ENCODE measurements at places on chromosomes 3 and 15. TPM values are rescaled to one million over a fixed set of nuclear protein-coding genes. Genes with fewer than 3 reads are reported as not detected.

Gene KNG1
- total RNA-seq: not detected

Gene MITF
- total RNA-seq: 12.3 TPM

GRCh38 chr15:89615135-89615534 lies 39.9 kb downstream of the TICRR start:
- H3K36me3 ChIP-seq: no peaks in the 10 kb centered on the region
- no peak overlapping the region for H3K4me3 ChIP-seq
- H3K27me3 ChIP-seq: no peaks in the 10 kb centered on the region
- H3K4me1 ChIP-seq: no peaks in the 10 kb centered on the region

GRCh38 chr3:69087030-69087791 lies 2.5 kb downstream of the ARL6IP5 start:
- no peaks in the 10 kb centered on the region for H3K36me3 ChIP-seq
- no peaks in the 10 kb centered on the region for H3K27me3 ChIP-seq
- no peak for DNase-seq
- H3K27ac ChIP-seq: peak overlapping the region; percentile 97
- H3K4me3 ChIP-seq: peak overlapping the region; percentile 96
- peaks cover 64% of the 10 kb centered on the region for H3K4me1 ChIP-seq

DNA sequence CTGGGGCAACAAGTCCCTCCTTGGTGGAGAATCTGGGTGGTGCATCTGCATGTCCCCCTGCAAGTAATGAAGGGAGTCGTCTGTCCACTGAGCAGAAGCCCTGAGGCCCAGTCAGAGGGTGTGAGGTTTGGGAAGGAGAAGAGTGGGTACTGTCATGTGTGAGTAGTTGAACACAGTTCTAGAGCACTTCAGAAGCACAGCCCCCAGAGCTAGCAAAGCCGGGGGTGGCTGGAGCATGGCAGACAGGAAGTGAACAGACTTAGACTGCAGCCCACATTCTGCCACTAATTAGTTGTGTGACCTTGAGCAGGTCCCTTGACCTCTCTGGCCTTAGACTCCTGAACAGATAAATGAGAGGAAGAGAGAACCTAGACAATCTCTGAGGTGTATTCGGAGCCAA lies 207.6 kb downstream of the UACA start:
- H3K4me1 ChIP-seq: no peaks in the 10 kb centered on the region
- no peaks in the 10 kb centered on the region for H3K27me3 ChIP-seq
- H3K27ac ChIP-seq: no peak overlapping the region
- no peak overlapping the region for H3K4me3 ChIP-seq
- no peaks in the 10 kb centered on the region for H3K36me3 ChIP-seq
- no peak for DNase-seq

All from thoracic aorta (tissue), 2 donors.